GM23338 (cell line): ENCODE measurements at places on chromosomes 5 and 9.
A peak's percentile ranks its signal among the peaks of the same experiment; 100 is the strongest.

GRCh38 chr5:126866851-126867636, 90.1 kb downstream of the LMNB1 start:
- peaks cover 15% of the 10 kb centered on the region for H3K4me1 ChIP-seq
- no peak overlapping the region for H3K4me3 ChIP-seq
- no peak for DNase-seq
- no peaks in the 10 kb centered on the region for H3K27me3 ChIP-seq
- H3K36me3 ChIP-seq = no peaks in the 10 kb centered on the region

GRCh38 chr5:134249469-134250379, 23.9 kb upstream of the PPP2CA start:
- H3K27ac ChIP-seq = no peak overlapping the region
- H3K4me3 ChIP-seq = no peak overlapping the region
- H3K27me3 ChIP-seq = no peaks in the 10 kb centered on the region
- no peak for DNase-seq

DNA sequence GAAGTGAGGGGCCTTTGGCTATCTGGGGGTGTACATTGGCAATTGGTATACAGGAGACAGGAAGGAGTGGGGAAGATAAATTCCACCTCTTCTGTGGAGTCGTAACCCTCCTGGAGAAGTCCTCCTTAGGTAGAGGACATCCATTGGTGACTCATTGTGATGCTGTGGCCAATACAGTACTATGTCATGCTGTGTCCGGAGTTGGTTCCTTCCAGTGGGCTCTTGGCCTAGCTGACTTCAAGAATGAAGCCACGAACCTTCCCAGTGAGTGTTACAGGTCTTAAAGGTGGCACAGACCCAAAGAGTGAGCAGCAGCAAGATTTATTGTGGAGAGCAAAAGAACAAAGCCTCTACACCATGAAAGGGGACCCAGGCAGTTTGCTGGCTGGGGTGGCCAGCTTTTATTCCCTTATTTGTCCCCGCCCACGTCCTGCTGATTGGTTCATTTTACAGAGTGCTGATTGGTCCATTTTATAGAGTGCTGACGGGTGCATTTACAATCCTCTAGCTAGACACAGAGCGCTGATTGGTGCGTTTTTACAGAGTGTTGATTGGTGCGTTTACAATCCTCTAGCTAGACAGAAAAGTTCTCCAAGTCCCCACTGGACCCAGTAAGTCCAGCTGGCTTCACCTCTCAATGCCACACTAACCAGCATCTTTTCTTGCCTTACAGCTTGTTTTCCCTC, 37.3 kb upstream of the FBP1 start:
- DNase-seq = no peak
- no peaks in the 10 kb centered on the region for H3K36me3 ChIP-seq
- no peaks in the 10 kb centered on the region for H3K27me3 ChIP-seq

DNA sequence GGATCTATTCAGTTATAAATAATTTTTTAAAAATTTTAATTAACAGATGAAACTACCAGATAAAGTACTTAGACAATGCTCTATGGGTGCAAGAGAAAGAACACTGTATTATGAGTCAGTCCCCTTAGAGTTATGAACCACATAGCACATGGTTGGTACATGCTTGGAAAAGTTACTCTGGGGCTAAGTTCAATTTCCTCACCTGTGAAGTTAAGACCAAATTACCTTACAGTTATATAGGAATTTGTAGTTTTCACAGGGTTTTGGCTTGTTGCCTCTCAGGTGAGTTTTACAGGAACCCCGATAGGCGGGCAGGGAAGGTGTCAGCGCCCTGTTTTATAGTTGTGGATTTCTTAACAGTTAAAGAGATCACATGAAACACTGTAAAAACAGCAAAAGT, 1.2 kb downstream of the PANK3 start:
- H3K4me1 ChIP-seq = peaks cover 37% of the 10 kb centered on the region
- no peaks in the 10 kb centered on the region; the same call in 1 of the 2 replicates for H3K36me3 ChIP-seq
- DNase-seq = no peak

- H3K4me1 ChIP-seq = peaks cover 7% of the 10 kb centered on the region; the same call in 1 of the 2 replicates
- no peaks in the 10 kb centered on the region for H3K36me3 ChIP-seq
- H3K27me3 ChIP-seq = no peaks in the 10 kb centered on the region
- no peak overlapping the region for H3K27ac ChIP-seq
- H3K4me3 ChIP-seq = no peak overlapping the region
These were observed 439.9 kb downstream of the BRINP1 start for GRCh38 chr9:118929287-118929686.

DNA sequence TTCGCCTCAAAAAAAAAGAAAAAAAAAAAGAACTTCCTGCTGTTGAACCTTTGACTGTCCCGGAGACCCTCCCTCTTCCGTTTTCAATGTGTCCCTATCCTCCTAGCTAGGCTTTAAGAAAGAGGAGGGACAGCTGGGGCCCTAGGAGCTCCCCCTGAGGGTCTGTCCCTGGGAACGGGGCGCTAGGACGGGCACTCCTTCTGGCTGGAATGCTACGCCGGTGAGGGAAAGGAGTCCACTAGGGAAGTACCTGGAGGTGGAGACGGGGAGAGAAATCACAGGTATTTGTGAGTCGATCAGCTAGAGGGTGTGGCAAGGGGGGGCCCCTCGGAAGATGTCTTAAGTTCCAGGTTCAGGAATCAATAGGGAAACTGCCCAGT, 4.6 kb downstream of the SIT1 start:
- H3K27ac ChIP-seq = peak overlapping the region; percentile 87
- peak; percentile 91 for DNase-seq
- no peaks in the 10 kb centered on the region for H3K27me3 ChIP-seq
- H3K4me1 ChIP-seq = peaks cover 38% of the 10 kb centered on the region
- H3K36me3 ChIP-seq = no peaks in the 10 kb centered on the region

GRCh38 chr9:121283856-121284732, 16.1 kb downstream of the GSN start:
- H3K36me3 ChIP-seq = no peaks in the 10 kb centered on the region
- H3K27ac ChIP-seq = no peak overlapping the region
- H3K4me1 ChIP-seq = peaks cover 33% of the 10 kb centered on the region
- DNase-seq = no peak
- peaks cover 89% of the 10 kb centered on the region for H3K27me3 ChIP-seq

- no peaks in the 10 kb centered on the region for H3K36me3 ChIP-seq
- peaks cover 41% of the 10 kb centered on the region for H3K4me1 ChIP-seq
- DNase-seq = no peak
These were observed 69.1 kb upstream of the TBCA start for GRCh38 chr5:77845324-77845646.

GRCh38 chr5:93595420-93596147, 12.6 kb downstream of the NR2F1 start:
- H3K4me1 ChIP-seq = peaks cover 64% of the 10 kb centered on the region
- peak overlapping the region; percentile 48 for H3K4me3 ChIP-seq
- DNase-seq = peak; percentile 43
- H3K27me3 ChIP-seq = peaks cover 100% of the 10 kb centered on the region

GRCh38 chr5:9699681-9700080, 69.5 kb upstream of the TAS2R1 start:
- H3K4me3 ChIP-seq = no peak overlapping the region
- DNase-seq = no peak
- H3K27me3 ChIP-seq = no peaks in the 10 kb centered on the region
- H3K27ac ChIP-seq = no peak overlapping the region
- no peaks in the 10 kb centered on the region for H3K36me3 ChIP-seq
- H3K4me1 ChIP-seq = no peaks in the 10 kb centered on the region

GRCh38 chr9:19146441-19147024, 19.2 kb upstream of the PLIN2 start:
- H3K4me1 ChIP-seq = no peaks in the 10 kb centered on the region
- H3K4me3 ChIP-seq = no peak overlapping the region
- no peaks in the 10 kb centered on the region for H3K27me3 ChIP-seq
- H3K27ac ChIP-seq = no peak overlapping the region
- no peak for DNase-seq

DNA sequence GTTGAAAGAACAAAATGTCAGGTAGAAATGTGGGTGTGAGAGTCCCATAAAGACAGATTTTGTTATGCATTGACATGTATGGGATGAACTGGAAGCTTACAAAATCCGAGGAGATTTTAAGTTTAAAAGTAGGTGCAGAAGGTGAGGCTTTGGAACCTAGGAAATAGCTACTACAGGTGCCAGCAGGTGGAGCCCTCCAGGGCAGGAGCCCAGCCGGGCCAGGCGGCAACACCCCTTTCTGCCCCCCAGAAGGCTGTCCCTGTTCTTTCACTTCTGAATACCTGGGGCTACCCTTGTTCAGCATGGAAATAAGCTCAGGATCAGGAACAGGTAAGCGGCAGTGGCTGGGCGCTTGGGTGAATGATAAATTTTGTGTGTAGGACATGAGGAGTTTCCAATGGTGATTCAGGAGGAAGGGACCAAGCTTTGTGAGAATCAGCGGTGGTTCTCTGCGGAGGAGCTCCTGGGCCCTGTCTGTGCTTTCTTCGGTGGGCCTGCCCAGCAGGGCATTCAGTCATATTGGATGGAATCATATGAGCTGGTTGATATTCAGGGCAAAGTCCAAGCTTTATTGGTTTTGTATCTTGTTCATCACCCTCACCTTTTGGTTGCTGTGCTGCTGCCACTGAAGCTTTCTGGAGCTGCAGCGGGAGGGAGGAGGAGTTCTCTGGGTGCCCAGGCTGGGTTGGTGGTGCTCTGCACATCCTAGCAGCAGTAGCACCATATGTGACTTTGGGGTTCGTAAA, 12.3 kb downstream of the PCBD2 start:
- H3K4me1 ChIP-seq = no peaks in the 10 kb centered on the region; the same call in 1 of the 2 replicates
- H3K27me3 ChIP-seq = no peaks in the 10 kb centered on the region
- no peak overlapping the region for H3K27ac ChIP-seq
- no peak overlapping the region for H3K4me3 ChIP-seq

DNA sequence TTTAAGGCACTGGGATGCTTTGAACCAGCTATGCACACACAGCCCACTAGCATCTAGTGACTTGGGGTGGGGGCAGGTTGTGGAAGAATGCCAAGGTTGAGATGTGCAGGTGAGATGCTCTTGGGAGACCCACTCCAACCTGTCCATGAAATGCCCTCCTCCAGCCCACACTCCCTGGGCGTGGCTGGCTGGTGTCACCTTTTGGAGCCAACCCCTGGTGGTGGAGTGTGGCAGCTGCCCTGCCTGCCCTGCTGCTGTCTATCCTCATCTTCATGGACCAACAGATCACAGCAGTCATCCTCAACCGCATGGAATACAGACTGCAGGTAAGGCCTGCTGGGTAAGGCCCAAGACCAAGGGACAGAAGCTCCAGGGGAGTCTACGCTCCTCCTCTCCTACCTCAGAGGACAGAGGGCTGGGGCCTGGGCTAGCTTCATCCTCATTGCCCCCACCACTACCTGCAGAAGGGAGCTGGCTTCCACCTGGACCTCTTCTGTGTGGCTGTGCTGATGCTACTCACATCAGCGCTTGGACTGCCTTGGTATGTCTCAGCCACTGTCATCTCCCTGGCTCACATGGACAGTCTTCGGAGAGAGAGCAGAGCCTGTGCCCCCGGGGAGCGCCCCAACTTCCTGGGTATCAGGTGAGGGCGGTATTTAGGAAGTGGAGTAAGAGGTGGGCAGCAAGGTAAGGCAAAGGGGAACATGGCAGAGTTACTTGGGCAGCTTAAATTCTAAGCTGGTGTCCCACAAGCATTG, 7.4 kb downstream of the SLC4A9 start:
- no peaks in the 10 kb centered on the region for H3K36me3 ChIP-seq
- H3K4me3 ChIP-seq = no peak overlapping the region
- H3K4me1 ChIP-seq = no peaks in the 10 kb centered on the region
- H3K27me3 ChIP-seq = peaks cover 11% of the 10 kb centered on the region; the same call in 1 of the 2 replicates

GRCh38 chr5:61137835-61138234, 24.4 kb downstream of the SMIM15 start:
- H3K27ac ChIP-seq = no peak overlapping the region
- no peaks in the 10 kb centered on the region; the same call in 1 of the 2 replicates for H3K4me1 ChIP-seq
- no peaks in the 10 kb centered on the region for H3K36me3 ChIP-seq
- no peak overlapping the region for H3K4me3 ChIP-seq
- no peaks in the 10 kb centered on the region for H3K27me3 ChIP-seq
- no peak for DNase-seq

- H3K36me3 ChIP-seq = no peaks in the 10 kb centered on the region
- peak overlapping the region; percentile 46 for H3K4me3 ChIP-seq
- DNase-seq = peak; percentile 39
- H3K27me3 ChIP-seq = peaks cover 5% of the 10 kb centered on the region; the same call in 1 of the 2 replicates
- H3K27ac ChIP-seq = no peak overlapping the region
These were observed 141.9 kb upstream of the IER5L start for GRCh38 chr9:129319938-129320481.

DNA sequence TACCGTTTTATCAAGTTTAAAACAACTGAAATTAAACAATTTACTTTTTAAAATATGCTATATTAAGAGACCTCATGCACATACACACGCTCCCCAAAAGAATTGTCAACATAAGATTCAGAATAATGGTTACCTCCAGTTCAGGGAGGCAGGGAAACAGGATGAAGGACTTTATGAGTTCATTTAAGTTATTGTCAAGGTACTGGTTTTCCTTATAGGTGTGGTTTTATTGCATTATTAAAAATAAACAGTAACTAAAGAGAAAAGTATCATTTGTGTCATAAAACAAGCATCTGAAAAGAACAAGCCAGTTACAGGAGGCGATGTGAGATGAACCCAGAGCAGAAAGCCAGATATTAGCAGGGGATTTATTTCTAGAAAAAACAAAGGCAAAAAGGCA, 2376.7 kb downstream of the MAT2B start:
- H3K27me3 ChIP-seq = no peaks in the 10 kb centered on the region
- no peaks in the 10 kb centered on the region for H3K36me3 ChIP-seq
- no peak overlapping the region for H3K27ac ChIP-seq
- no peak overlapping the region for H3K4me3 ChIP-seq
- H3K4me1 ChIP-seq = peaks cover 14% of the 10 kb centered on the region
- no peak for DNase-seq

DNA sequence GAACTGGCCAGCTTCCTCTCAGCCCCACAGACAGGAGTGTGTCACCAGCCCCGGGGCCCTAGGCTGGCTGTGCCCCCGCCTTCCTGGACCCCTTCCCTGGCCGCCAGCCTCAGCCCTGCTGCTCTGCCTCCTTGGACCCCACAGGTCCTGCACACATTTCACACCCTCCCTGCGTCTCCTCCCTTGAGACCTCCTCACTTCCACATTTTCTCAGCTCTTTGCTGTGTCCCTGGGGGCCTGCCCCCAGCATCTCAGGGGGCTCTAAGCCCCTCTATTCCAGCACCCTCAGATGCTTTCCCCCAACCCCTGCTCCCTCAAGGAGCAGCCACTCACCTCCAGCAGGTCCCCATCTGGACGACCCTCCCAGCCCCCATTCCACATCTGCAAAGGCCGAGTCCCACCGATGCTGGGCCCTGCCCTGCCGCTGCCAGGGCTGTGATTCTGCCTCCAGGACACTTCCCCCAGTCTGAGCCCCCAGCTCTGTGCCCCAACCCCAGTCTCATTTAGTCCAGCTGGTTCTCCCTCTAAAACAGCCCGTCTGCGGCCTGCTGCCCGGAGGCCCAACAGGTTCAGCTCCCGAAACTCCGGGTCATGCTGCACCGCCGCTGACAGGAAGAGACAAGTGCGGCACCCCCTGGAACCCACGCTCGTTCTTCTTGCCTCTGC, 4.2 kb downstream of the SLC34A3 start:
- H3K27ac ChIP-seq = no peak overlapping the region
- H3K4me1 ChIP-seq = peaks cover 13% of the 10 kb centered on the region; the same call in 1 of the 2 replicates
- no peak overlapping the region for H3K4me3 ChIP-seq
- H3K27me3 ChIP-seq = no peaks in the 10 kb centered on the region

- H3K27me3 ChIP-seq = no peaks in the 10 kb centered on the region
- no peak overlapping the region for H3K4me3 ChIP-seq
- no peaks in the 10 kb centered on the region for H3K36me3 ChIP-seq
These were observed 18.3 kb upstream of the CAMSAP1 start for GRCh38 chr9:135925496-135926133.
